Hematopoietic multipotent progenitor cell treated with erythropoietin and hydrocortisone succinate and interleukin-3 and kit ligand, for 8 days (in vitro differentiated cells): ENCODE measurements at places on chromosomes 6 and 20.

GRCh38 chr6:127868338-127868737, 32.5 kb downstream of the THEMIS start:
- no peak for DNase-seq

DNA sequence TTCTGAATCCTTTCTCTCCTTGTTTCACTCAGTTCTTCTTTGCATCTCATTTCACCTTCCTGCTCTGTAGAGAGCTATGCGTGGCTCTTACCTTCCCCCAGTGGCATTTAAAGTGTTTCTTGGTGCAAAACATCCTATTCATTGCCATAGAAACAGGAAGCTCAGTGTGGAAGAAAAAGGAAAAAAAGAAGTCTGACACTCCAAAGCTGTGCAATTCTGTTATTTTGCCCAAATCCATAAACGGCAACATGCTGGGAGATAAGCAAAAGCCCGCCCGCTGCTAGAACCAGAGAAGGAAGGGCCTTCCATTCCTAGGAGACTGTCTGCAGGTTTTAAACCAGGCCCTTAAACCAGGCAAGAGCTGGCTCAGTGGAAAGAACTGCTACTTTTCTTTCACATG, 247.1 kb downstream of the HIVEP2 start:
- DNase-seq = no peak

DNA sequence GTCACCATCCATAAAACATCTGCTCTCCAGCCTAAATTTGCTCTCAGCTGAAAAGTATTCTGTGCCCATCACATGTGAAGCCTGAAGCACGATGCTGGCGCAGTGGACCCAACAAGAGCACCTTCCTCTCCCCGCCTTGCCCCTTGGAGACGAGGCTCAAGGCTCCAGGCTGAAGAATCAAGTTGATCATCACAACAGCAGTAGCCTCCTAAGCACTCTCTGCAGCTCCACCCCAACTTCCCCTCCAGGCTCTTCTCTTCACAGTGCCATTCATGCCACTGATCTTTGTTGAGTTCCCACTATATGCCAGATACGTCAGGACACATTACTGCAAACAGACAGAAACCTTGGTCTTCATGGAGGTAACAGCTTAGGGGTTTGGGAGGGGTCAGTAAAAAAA, 41.6 kb upstream of the ZNF217 start:
- no peak for DNase-seq

DNA sequence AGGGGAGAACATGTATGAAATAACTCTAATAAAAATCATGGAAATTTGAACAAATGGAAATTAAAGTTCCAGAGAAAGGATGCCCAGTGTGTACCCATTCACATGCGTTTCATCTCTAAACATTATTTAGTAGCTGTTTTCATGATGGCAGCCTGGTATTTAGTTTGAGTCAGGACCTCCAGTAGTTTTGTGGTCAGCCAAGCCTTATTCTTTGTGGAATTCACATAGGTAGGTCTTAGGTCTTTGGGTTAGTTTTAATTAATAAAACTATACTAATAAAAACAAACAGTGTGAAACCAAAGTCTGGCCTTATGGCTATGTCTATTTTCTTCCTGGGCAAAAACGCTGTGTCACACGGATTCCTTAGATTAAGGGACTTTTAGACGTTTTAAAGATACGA, 137.8 kb downstream of the FOXC1 start:
- no peak for DNase-seq

GRCh38 chr6:37757381-37757780, 59.7 kb upstream of the MDGA1 start:
- DNase-seq = no peak

- no peak for DNase-seq
These were observed 14.0 kb downstream of the SPATS1 start for GRCh38 chr6:44356487-44356886.

DNA sequence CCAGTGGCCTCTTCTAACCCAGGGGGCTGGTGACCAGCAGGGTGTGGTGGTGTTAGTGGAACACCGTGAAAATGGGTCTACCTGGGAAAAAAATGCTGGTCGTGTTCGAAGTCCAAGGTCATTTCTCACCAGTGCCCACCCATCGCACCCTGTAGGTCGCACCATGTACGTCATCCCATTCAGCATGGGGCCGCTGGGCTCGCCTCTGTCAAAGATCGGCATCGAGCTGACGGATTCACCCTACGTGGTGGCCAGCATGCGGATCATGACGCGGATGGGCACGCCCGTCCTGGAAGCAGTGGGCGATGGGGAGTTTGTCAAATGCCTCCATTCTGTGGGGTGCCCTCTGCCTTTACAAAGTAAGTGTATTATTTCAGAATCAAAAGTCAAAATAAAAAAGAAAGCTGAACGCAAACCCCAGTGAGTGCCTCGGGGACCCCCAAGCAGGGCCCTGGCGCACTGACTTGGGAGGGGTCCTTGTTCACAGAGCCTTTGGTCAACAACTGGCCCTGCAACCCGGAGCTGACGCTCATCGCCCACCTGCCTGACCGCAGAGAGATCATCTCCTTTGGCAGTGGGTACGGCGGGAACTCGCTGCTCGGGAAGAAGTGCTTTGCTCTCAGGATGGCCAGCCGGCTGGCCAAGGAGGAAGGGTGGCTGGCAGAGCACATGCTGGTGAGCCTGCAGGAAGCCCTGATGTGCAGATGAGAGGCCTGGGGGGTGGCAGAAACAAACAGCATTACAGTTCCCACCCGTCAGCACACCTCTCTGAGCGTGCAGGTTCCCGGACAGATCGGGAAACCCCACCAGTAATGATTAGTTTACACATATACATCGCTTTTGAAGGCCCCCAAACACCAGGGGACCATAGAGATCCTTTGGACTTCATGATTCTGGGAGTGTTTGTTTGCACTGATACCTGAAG, 1.9 kb downstream of the PCK1 start:
- DNase-seq = no peak

DNA sequence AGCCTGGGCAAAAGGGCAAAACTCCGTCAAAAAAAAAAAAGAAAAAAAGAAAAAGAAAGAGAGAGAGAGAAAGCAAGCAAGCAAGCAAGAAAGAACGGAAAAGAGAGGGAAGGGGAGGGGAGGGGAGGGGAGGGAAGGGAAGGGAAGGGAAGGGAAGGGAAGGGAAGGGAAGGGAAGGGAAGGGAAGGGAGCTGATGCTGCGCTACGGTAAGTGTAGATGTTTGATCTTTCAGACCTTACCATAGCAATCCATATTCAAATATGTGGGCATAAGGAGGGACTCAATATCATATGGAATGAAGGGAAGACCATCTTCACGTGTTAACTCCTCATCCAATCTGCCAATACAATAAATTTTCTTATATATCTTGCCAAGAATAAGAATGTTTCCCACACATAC, 11.9 kb downstream of the DPPA5 start:
- DNase-seq = no peak

DNA sequence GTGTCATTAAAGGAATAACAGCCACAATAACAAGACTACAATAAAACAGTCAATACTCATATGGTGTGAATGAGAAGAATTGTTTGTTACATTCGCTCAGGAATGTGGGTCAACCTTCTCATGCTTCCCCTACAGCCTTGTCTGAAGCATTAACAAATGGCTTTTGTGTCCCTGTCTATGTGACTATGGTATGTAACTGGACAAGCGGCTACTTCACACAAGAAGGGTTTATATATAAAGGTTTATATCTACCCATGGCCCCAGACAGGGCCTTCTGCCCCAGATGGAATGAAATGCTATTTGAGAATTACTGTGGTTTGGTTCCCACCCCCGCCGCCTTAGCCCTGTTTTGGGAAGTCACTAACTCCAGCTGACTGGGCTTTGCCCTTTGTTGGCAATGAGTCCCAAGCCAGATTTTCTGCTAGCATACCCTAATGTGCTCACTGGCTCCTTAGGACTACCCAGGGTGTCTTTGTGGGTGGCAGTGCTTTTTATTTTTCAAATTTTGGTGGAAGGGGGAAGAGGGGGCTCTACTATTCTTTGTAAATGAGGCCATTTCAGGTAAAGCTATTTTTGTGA, 39.4 kb downstream of the TFAP2A start:
- no peak for DNase-seq

GRCh38 chr6:39938773-39939654, 4.8 kb upstream of the MOCS1 start:
- no peak for DNase-seq
